Stimulated activated CD8-positive, alpha-beta memory T cell treated with anti-CD3 and anti-CD28 coated beads, Interleukin-7, amount 100 ng/mL, for 24 hours (primary cell): ENCODE measurements at places on chromosomes 7 and 10.

GRCh38 chr10:21720090-21720489, 186.1 kb downstream of the MLLT10 start:
- no peak for DNase-seq

DNA sequence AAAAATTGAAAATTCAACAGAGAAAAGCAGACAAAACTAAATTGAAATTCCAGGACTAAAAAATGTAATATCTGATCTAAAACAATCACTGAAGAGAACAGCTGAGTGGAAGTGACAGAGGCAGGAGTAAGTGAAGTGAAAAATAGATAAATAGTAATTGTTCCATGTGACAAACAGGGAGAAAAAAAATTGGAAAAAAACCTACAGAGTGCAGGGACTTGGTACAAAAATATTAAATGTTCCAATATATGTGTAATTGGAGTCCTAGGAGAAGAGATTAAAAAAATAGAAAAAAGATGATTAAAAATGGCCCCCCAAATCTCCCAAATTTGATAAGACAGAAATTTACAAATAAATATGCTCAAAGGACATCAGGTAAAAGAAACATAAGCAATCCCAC, 63.4 kb upstream of the NAMPT start:
- DNase-seq, result no peak

GRCh38 chr7:149846436-149847046, 8.4 kb downstream of the ZNF862 start:
- no peak for DNase-seq

DNA sequence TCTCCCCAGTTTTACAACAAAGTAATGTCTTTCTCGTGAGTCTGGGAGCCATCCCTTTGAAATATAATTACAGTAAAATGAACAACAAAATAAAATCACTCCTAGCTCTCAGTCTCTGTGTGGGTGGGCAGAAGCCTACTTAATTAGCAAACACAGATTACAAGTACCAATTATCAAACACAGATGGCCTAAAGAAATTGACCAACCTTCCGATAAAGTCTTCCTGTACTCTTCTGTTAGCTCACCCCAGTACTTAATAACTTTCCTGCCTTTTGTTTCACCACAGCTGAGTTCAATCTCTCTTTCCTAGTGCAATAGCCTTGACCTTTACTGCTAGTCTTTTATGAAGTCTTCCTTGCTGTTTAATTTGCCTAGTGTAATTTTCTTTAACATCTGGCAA, 719.2 kb upstream of the MBL2 start:
- DNase-seq, result no peak

GRCh38 chr10:98848361-98848760, 387.3 kb downstream of the HPSE2 start:
- no peak for DNase-seq

DNA sequence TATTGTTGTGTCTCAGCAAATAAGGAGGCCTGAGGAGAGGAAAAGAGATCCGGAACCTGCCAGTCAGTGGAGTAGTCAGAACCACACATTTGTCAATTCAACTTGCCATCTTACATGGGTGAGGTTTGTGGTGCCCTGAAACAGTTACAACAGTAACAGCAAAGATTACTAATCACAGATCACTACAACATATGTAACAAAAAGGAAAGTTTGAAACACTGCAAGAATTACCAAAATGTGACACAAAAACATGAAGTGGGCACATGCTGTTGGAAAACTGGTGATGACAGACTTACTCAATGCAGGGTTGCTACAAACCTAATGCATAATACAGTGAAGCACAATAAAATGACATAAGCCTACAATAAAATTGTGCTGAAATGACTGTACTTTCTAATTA, 89.4 kb downstream of the LRRN3 start:
- DNase-seq, result no peak

- DNase-seq, result no peak
Observed at GRCh38 chr10:59997827-59998525, 91.6 kb upstream of the CCDC6 start.

DNA sequence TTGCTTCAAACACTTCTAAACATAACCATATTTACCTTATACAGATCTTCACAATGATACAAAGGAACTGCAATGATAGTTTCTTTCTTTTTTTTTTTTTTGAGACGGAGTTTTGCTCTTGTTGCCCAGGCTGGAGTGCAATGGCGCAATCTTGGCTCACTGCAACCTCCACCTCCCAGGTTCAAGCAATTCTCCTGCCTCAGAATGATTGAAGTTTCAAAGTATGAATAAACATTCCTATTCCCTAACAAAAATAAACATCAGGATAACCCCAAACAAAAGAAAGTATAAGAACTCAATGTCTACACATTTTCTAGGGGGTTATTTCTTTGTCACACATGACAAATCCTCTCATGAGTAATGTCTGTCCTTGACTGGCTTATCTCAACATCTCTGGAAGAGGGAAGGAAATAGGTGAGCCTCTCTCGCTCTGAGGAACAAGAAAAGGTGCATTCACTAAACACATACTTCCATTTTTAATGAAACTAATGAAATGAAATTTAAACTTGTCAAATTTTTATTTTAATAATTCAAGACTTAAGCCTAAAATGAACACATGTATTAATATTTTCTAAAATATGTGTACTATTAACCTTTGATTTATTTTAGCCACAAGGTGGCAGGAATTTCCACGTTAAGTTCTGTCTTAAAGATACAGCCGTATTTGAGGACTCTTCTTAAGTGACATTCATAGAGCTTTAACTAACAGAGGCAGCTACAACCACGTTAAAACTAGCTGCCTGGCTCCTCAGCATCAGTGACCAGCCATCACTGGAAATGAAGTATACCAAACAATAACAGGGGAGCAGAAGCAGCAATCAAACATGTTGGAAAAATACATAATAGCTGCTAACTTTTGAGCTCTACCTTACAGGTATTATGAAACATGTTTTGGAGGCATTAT, 58.3 kb downstream of the MALSU1 start:
- DNase-seq, result no peak

GRCh38 chr7:140062528-140063299, at the start of gene PARP12:
Gene PARP12, minus strand, starts transcription at chr7:140062951. Its CDS starts 104 bp downstream, at chr7:140062847.
- peak; percentile 67 for DNase-seq

- DNase-seq, result no peak
Observed at GRCh38 chr7:5477126-5477525, 53.5 kb upstream of the TNRC18 start.

DNA sequence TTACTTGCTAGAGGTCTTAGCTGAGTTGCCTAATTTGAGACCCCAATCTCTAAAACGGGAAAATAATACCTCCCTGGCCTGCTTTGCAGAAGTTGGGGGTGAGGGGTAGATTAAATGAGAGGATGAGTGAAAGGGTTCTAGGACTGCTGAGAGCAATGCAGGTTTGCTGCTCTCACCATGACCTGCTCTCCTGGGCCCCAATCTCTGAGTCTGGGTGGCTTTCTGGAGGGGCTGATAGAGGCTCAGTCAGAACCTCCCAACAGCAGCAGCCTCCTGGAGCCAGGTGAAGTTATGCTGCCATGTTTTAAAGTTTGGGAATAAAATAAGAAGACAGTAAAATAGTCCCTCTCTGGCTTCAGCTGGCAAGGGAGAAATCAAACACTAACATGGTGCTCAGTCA, 7.3 kb downstream of the UROS start:
- no peak for DNase-seq

- DNase-seq, result no peak
Observed at GRCh38 chr10:108303149-108303548, 1138.6 kb upstream of the SORCS1 start.

- DNase-seq, result no peak
Observed at GRCh38 chr10:117647306-117647705, 104.8 kb downstream of the EMX2 start.

DNA sequence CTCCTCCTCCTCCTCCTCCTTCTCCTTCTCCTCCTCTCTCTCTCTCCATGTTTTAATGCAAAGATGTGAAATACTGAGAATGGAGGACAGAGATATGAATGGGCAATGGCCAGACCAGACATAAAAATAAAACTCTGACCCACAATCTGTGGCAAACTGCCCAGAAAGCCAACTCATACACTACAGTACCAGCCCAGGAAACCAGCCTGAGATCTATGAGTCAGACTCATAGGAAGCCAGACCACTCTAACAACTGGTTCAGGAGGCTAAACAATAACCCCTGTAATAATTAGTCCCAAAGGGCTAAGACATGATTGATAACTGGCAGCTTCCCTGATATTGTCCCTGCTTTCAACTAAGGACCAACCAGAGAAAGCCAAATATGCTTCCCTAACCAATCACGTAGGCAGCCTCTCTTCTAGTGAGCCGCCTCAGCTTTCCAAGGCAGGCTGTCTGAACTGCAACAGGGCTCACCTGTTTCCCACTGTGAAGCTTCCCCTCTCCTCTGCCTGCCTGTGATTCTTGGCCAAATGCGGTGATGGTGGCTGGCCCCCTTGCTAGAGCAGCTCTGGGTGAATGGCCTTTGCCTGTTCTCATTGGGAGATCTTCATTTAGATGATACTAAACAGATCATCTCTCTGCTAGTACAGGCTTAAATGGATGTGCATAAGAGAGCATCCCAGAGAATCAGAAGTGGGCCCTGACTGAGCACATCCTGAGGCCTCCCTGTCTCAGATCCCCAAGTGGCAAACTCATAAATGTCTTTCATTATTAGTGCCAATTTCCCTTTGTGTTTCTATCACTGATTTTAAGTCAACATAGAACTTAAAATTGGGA, 817.6 kb downstream of the TNS3 start:
- no peak for DNase-seq
